ENCODE measurements at places on chromosomes 12 and 14.

GRCh38 chr12:99978152-99978551 lies 6.6 kb downstream of the ANKS1B start:
- no peak for DNase-seq

- DNase-seq = no peak
Observed at GRCh38 chr12:100716945-100717732, 77.4 kb upstream of the ANO4 start.

DNA sequence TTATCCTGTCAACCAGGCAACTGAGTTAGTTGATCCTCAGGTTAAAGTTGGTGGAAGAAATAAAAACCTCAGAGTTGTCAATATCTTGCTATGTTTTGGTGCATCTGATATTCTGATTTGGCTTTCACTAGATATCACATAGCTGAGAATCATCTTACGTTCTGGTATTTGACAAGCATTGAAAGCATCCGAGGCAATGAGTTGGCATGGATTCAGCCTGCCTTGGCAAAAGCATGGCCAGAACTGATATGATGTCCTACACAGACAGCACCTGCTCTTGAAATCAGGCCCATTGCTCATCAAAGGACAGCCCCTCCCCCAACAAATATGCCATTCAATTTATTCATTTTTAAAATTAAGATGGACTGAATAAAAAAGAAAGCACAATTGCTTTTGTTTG lies 320.7 kb upstream of the ATP2B1 start:
- no peak for DNase-seq

GRCh38 chr14:105023144-105023543 lies 2.3 kb upstream of the CDCA4 start:
- no peak for DNase-seq

Measured in activated CD4-positive, alpha-beta T cell treated with anti-CD3 and anti-CD28 coated beads, Interleukin-2, amount 50 U/mL, for 16 hours (primary cell).